Fibroblast of skin of right quadriceps (primary cell): ENCODE measurements at places on chromosomes 2 and 18.
A peak's percentile ranks its signal among the peaks of the same experiment; 100 is the strongest.

DNA sequence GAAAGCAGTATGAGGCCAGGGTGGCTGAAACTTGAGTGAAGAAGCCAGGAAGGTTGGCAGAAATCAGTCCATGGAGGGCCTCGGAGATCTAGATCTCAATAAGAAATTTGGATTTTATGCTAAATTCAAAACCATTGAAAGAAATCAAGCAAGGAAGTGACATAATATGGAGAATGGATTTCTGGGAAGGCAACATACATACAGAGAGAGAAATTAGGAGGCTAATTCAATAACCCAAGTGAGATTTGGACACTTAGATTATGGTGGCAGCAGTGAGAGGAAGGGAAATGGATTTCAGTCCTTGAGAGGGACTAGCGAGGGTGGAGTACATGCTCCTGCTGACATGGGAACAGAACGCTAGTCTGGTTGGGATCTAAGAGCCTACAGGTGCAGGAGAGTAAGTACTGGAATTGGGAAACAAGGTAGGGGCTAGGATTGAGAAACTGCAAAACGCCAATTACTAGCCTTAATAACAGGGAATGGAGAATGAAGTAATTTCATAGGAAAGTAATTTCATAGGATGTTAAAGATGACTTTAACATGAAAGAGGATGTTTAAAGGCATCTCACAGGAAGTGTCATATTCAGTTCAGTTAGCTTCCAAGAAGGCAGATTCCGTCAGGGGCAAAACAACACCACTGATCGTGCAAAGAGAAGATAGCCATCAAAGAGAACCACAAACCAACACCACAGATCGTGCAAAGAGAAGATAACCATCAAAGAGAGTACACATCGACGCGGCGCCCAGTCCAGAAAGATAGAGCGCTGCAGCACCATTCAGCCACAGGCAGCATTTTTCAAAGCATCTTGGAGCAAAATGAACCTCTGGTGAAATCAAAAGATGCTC, 27.2 kb downstream of the CDKL4 start:
- no peak for DNase-seq

DNA sequence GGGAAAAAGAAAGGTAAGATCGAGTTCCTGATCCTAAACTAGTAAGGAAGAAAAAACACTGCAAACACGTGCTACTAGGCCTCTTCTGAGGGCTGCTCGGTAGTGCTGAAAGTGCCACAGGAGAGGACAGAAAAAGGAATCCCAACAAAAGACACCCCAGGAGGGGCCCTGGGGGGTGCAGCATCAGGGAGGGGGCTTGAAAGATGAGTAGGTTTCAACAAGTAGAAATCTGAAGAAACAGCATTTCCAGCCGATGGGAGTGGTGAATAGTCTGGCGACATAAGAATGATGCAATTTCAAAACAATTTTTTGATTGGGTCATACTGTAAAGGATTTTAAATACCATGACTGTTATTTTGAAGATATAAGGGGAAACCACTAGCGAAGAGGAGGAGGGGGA, 98.6 kb downstream of the NOL10 start:
- peak; percentile 26 for DNase-seq

GRCh38 chr2:35220461-35220860, 1135.1 kb upstream of the CRIM1 start:
- no peak for DNase-seq

GRCh38 chr18:27110319-27110718, 74.8 kb downstream of the CHST9 start:
- DNase-seq = no peak

- DNase-seq = no peak
Observed at GRCh38 chr2:120600786-120601185, 134.9 kb upstream of the GLI2 start.

DNA sequence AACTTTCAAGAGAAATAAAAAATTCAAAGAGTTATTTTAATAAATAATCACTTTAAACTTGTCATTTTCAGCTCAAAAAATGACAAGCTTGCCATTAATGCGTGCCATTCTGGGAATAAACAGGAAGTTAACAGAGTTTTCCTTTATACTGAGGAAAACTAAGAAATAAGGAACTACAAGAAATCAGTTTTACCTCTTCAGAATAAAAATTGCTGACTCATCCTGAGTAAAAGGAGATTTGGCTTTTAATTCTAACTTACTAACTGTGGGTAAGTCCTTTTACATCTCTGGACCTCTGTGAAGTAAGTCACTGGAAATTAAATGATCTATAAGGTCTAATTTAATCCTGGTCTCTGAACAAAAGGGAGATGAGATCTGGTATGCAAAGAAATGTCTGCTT, 16.1 kb downstream of the CEBPZ start:
- DNase-seq = no peak

DNA sequence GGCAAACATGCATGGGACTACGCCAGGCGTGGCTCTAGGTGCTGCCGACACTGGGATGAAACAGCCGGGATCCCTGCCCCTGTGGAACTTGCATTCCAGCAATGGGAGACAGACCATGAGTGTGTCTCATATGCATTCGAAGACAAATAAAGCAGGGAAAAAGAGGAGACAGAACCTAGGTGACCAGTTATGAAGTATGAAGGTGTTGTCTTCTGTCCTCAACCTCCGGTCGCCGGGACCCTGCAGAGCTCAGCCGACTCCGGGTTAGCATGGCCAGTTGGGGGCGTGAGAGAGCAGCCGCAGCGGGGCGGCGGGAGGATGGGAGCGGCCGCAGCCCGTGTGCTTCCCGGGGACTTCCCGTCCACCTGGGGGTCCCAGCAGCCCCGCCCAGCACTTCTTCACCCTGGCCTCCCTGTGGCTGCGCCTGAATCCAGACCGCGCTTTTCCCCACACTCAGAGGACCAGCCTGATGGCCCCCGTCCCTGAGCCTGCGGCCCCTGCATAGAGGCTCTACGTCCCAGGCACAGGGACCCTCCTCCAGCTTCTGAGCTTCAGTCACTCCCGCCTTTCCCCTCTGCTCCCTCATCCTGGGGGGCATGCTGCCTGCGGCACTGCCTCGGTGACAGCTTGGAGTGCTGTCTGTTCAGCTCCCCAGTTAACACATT, 11.4 kb downstream of the ID2 start:
- no peak for DNase-seq
